Stimulated activated CD4-positive, alpha-beta T cell treated with anti-CD3 and anti-CD28 coated beads, Interleukin-4, amount 100 ng/mL, for 48 hours (primary cell): ENCODE measurements at places on chromosomes 6 and 20.

DNA sequence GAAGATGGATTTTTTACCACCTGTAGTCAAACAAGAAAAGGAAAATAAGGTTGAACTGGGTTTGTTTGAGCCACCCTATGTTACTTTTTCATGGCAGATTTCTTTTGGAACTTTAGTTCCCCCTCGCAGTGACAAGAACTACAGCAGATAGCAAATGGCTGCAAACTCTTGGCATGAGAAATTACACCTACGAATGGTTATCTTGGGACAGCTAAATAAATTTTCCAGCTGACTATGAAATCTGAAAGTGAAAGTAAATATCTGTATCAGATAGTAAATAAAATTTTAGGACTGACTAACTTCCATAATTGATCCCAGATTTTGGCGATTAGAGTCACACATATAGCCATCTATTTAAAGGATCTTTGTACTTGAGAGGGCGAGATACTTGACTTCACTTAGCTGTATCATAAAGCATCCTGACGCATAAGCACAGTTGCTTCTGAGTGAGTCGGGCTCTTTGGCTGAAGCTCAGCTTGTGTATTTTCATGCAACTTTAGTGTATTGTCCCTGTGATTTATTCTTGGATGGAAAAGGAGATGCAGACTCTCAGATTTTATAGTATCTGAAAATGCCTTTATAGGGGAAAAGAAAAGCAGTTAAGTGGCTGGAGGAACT is 125.3 kb upstream of the B3GAT2 start:
- no peak for DNase-seq

GRCh38 chr6:74133073-74133472 is 437.1 kb downstream of the CD109 start:
- DNase-seq: no peak

DNA sequence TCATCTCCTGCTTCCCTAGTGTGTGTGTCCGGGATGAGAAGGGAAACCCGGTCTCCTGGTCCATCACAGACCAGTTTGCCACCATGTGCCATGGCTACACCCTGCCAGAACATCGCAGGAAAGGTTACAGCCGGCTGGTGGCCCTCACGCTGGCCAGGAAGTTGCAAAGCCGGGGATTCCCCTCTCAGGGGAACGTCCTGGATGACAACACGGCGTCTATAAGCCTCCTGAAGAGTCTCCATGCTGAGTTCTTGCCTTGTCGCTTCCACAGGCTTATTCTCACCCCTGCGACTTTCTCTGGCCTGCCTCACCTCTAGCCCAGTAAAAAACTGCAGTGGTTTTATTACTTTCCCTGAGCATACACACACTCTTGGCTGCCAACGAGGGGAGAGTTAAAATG is 23.9 kb upstream of the C6orf141 start:
- DNase-seq: no peak

DNA sequence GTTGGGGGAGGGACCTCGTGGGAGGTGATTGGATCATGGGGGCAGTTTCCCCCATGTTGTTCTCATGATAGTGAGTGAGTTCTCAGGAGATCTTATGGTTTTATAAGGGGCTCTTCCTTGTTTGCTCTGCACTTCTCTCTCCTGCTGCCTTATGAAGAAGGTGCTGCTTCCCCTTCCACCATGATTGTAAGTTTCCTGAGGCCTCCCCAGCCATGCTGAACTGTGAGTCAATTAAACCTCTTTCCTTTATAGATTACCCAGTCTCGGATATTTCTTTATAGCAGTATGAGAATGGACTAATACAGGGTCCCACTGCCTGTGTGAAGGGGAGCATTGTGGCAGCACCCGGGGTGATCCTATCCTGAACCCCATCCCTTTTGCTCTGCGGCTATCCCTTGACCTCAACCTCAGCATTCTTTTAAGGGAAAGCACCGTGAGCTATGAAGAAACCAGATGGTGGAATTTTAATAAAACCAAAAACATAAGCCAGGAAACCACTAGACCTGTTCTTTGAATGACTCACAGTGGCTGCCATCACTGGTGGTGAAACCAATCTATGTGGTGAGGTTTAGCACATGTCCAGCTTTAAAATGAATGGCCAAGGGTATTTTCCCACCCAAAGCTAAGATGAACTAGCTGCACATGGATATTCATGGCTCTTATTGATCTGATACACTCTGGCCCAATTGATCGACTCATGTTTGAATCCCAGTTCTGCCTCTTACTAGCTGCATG is 62.2 kb downstream of the ZDHHC14 start:
- no peak for DNase-seq

GRCh38 chr20:32236048-32236533 is 28.4 kb downstream of the POFUT1 start:
- no peak for DNase-seq

- no peak for DNase-seq
These were observed 547.9 kb upstream of the CDH4 start for GRCh38 chr20:60704147-60704546.

- no peak for DNase-seq
These were observed 235.7 kb upstream of the ZNF217 start for GRCh38 chr20:53829255-53829723.
